ENCODE measurements at places on chromosomes 5 and 9.

DNA sequence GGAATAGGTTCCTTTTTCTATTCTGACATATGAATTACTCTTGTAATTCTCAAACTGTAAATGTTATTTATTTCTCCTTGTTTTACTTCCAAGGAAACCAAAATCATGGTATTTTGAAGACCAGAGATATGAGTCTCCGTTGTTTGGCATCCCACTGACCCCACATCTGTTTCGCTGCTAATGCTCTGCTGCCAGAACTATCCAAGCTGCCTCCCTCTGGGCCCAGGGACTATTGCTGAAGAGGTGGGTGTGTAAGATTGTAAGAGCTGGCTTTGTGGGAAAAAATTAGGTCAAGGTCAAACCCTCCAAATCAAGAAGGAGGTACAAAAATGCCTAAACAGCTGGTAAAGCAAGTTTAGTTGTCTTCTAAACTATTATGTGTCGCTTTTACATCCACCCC, 129.4 kb upstream of the MYO10 start:
- no peak for DNase-seq

DNA sequence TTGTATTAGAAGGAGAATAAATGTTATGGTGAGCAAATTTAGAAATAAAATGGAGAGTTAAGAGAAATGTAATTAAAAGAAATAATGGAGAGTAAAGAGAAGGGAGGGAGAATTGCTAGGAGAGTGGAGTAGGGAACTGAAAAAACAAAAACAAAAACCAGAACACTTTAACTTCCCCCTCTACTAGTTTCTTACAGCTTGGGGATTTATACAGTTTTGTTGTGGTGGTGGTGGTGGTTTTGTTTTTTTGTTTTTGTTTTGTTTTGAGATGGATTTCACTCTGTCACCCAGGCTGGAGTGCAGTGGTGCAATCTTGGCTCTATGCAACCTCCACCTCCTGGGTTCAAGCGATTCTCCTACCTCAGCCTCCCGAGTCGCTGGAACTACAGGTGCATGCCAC, 322.4 kb downstream of the TMEM167A start:
- no peak for DNase-seq

- no peak for DNase-seq
These were observed 2.4 kb upstream of the SNX2 start for GRCh38 chr5:122772446-122772845.

DNA sequence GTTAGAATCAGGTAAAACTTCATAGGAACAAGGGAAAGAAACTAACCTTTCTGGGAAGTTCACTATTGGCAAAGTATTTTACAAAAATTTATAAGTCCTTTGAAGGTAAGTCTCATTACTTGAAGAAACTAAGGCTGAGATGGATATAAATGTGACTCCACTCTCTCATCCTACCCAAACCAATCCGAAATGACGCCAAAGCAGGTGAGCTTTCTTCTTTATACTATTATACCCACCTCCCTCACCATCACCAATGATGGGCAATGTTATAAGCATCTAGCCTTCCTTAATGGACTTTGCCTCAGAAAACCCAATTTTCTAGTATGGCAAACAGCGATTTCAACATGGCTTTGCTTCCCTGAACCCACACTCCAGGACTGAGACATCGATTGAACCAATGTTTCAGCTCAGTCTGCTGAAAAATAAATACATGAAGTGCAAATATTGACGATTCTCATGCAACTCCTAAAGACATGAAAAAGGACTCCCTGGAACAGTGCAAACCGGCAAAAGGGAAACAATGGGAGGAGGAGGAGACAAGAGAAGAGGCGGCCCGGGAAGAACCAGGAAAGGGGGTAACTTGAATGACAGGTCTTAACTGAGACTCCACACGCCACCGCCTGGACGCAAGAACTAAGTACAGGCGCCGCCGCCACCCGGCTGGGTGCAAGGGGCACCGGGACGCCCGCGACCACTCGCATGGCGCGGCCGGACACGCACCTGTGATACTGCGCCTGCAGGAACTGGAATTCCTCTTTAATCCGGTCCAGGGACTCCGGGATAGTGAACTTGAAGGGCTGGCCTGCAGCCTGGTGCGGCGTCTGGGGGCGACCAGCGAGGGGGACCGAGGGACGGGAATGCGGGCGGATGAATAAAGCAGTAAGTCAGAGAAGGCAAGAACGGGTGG, 2.5 kb downstream of the TLE1 start:
- DNase-seq, result peak; percentile 7

DNA sequence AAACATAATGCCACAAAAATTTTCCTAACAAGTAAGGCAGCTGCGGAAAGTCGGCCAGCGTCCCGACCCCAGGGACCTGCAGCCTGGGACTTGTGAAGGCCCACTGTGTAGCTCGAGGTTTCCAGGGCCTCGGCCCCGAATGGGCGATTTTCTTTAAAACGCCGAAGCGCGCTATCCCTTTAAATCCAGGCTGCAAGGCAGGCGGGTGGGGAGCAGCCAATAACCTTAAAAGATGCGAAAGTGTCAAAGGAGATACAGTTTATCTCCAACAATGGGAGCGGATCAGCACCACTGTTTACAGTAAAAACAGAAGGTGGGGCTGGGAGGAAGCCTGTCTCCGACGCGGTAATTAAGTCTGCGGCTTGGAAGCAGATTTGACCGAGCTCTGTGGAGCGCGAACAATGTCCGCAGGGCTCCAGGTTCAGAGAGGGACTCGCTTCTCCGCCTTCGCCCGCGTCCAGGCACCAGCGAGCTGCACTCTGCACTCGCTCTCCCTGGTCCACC, 1.7 kb upstream of the ZSWIM6 start:
- DNase-seq, result no peak

- DNase-seq, result peak; percentile 37
These were observed 70.2 kb downstream of the SEMA4D start for GRCh38 chr9:89427621-89428221.

GRCh38 chr9:98187926-98188325, 4.5 kb downstream of the CORO2A start:
- DNase-seq, result no peak

DNA sequence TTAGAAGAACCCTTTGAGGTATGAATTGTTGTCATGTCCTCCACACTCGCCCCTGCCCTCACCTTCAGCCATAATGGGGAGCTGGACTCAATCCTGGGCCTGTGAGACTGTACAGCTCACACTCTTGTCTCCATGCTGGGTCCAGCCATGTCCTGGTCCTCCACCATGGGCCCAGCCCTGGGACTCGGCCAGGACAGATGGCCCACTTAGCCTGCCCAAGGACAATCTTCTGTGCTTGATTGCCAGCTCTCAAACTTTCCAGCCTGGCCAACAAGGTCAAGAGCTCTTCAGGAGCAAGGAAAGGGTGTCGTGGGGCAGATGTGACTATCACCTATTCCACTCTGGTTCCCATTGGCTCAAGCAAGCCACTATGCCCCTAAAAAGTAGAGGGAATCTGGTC, 90.8 kb downstream of the HRH2 start:
- DNase-seq, result no peak

Data from activated naive CD4-positive, alpha-beta T cell (primary cell).